ENCODE measurements at places on chromosomes 1 and 21. TPM values are rescaled to one million over a fixed set of nuclear protein-coding genes. Genes with fewer than 3 reads are reported as not detected.

DNA sequence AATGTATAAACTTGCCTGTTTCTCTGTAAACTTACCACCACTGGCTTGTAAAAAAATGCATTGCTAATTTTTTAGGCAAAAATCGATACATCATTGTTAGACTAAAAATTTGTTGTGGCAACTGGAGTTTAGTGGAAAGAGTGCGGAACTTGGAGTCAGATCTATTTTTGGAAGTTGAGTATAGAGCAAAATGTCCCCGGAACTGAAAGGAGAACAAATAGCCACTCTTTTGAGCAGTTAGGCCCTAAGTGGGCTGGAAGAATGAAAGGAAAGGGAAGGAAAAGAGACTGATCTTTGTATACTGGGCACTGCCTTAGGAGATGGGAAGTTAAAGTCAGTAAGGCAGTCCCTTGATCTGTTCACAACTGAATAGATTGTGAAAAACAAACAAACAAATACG is 30.2 kb downstream of the OPTC start:
- no peaks in the 10 kb centered on the region for H3K36me3 ChIP-seq
- no peaks in the 10 kb centered on the region for H3K27me3 ChIP-seq
- no peak for DNase-seq
- H3K4me1 ChIP-seq = no peaks in the 10 kb centered on the region
- H3K4me3 ChIP-seq = no peak overlapping the region

- peaks cover 18% of the 10 kb centered on the region for H3K36me3 ChIP-seq
- H3K4me3 ChIP-seq = no peak overlapping the region
- peaks cover 12% of the 10 kb centered on the region for H3K27me3 ChIP-seq
- H3K4me1 ChIP-seq = no peaks in the 10 kb centered on the region
- DNase-seq = no peak
Observed at GRCh38 chr1:168686666-168687065, 42.3 kb downstream of the DPT start.

DNA sequence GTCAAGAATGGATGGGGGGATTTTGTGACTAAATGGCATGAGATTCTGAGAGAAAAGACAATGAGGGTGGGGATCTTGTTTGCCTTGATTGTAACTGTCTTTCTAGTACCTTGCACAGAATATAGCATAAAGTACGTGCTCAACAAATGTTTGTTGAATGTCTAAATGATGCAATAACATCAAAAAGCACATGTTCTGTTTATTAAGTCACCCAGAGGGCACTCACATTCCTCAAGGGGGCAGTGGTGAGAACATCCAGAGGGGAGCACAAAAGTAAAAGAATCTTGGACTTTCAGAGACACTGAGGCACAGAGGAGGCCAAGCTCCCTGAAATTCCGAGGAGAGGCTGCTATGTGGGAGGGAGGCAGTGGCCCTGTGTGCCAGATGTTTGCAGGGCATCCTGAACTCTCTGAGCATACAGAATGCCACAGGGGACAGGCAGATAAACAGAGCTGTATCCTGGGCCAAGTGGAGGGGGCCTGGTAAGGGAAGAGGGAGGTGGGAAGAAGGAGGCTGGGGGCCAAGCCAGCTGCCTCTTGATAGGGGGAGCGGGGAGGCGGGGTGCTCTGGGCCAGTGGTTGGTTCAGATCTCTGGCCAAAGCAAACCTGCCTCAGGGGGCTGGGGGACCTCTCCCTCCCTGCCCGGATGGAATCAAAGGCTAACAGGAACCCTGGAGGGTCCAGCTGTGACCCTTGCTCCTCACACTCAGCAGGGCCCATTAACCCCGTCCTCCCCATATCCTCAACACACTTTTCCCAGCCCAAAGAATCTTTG is 6.5 kb upstream of the ATP1A2 start:
- H3K4me3 ChIP-seq = no peak overlapping the region
- H3K27me3 ChIP-seq = peaks cover 11% of the 10 kb centered on the region
- no peaks in the 10 kb centered on the region for H3K36me3 ChIP-seq
- no peak overlapping the region for H3K27ac ChIP-seq
- peaks cover 4% of the 10 kb centered on the region for H3K4me1 ChIP-seq

Gene MYBPHL
- polyA plus RNA-seq = not detected

Gene ROR1
- polyA plus RNA-seq = not detected

Gene S100A7
- polyA plus RNA-seq = not detected
